Esophagus mucosa (tissue), 1 donor: ENCODE measurements at places on chromosomes 3 and 15. TPM values are rescaled to one million over a fixed set of nuclear protein-coding genes. Genes with fewer than 3 reads are reported as not detected.

DNA sequence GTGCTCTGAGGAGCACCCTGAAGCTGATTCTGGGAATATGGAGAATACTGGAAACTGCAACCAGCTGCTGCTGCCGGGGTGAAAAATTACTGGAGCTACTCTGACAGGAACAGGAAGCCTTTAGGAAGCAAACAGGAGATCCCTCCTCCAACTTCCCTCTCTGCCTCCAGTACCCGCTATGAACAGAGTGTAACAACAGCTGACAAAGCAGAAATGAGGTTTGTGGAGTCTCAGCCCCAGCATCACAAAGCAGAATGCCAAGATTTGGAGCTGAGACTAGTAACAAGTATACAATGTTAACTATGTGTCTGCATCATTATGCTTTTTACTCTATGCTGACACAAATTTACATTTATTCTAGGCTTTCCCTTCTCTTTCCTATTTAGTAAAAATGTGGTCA, 22.7 kb upstream of the PIAS1 start:
- no peak for ATAC-seq

The TMEM212 gene
- not detected for total RNA-seq

GRCh38 chr15:62605282-62605681, 437.3 kb upstream of the TPM1 start:
- ATAC-seq, result no peak

The SEMA3G gene
- total RNA-seq, result 2.7 TPM

The BCL2A1 gene
- not detected for total RNA-seq

DNA sequence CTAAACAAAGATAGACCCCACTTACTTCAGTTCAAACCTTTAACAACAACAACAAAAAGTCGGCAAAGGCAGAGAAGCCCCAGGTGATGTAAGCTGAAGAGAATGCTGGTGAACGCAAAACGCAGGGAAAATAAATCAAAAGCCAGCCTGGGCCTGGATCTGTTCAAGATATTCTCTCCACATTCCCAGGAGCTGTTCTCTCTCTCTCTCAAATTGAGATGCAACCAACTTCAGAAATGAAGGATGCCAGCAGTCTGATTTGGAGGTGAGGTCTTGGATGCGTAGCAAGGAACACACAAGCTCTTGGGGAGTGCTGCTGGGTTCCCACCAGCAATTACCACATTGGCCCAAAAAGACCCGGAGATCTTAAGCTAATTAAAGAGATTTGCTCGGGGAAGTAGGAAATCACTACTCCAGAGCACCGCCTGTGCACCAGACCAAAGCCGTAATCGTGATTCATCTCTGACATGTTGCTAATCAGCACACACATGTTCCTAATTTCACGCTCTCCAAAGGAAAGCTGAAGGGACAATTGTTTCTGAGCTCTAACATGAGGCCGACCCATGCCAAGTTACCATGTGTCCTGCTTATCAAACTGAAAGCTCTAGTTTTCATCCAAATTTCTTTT, 37.1 kb downstream of the IL17RD start:
- peak; percentile 36 for ATAC-seq

GRCh38 chr3:125375950-125376679, 990 bp upstream of the ZNF148 start:
- peak; percentile 76 for ATAC-seq

The ZNF501 gene
- total RNA-seq, result 1.1 TPM

DNA sequence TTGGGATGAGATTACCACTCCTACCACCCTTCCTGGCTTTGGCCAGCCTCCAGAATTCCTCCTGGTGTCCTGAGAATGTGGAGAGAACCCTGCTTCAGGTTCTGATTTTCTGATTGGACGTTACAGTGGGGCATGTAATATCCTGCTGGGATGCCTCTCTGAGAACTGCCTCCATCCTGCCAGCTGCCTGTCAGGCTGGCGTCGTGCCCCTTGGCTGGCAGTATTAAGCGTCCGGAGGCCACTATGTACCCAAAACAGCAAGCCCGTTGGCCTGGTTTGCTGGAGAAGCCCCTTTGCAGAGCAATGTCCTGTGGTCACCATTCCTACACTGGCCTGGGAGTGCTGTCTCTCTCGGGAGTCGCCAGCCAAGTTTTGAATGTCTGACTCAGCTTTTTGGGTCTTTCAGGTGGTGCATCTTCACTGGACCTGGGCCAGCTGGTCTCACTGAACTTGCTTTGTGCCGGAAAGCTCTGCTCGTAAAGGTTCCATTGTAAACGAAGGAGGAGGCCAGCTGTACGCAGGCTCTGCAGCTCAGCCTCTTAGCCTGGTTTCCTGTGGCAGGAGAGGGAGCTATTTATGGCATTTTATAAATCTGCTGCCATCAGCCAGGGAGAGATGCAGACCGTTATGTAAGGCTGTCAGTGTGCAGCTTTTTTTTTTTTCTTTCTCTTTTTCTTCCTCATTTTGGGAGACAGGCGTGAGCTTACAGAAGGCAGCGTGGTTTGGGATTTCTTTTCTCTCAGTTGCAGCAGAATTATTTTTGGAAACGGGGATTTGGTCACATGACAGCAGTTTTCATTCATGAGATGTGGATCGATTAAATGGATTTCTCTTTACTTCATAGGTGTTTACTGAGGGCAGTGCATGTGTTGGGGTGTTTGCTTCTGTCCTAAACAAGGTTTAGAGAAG, 19.0 kb upstream of the TRAK1 start:
- ATAC-seq, result peak; percentile 59

GRCh38 chr3:47579875-47580274, 1.2 kb upstream of the CSPG5 start:
- no peak for ATAC-seq

The TNK2 gene
- total RNA-seq, result 42.6 TPM

GRCh38 chr3:66400411-66401156, 100.2 kb downstream of the LRIG1 start:
- ATAC-seq, result no peak

- ATAC-seq, result peak; percentile 88
These were observed 46.2 kb downstream of the DENND6A start for GRCh38 chr3:57646723-57647122.

DNA sequence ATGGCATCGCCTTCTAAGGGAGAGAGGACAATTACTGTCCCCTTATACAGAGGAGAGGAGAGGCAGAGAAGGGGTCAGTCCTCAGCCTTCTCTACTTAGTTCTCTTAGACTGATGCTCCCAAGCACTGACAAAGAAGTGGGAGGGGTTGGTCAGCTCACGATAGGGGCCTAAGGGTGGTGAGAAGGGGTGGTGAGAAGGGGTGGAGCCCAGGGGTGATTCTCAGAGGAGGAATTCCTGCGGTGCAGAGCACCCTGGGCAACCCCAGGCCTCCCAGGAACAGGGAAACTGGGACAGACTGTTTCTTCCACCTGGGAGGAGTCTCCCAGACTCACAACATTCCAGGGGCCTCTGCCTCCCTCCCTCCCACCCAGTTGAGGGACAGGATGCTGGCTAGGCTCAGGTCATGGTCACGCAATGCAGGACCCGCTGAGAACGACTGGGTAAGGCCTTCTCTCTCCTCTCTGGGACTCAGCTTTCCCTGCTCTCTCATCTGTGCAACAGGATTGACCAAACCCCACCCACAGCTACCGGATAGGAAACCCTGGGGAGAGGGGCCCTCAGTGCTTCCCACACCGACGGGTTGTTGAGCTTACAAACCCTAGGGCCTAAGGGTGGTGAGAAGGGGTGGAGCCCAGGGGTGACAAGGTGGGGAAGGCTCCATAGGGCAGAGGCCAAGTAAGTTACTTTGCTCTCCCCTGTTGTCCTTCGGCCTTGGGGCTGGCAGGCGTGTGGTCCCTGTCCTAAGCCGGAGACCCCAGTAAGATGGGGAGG, 1.5 kb downstream of the TPRA1 start:
- ATAC-seq, result no peak

The SPRED1 gene
- total RNA-seq, result 10.0 TPM

The NRROS gene
- 0.40 TPM for total RNA-seq

- ATAC-seq, result no peak
These were observed 184.7 kb upstream of the POU1F1 start for GRCh38 chr3:87461036-87461435.

The NUSAP1 gene
- 39.1 TPM for total RNA-seq

- peak; percentile 58 for ATAC-seq
These were observed 102.2 kb downstream of the CD47 start for GRCh38 chr3:107988460-107989175.

GRCh38 chr3:10322352-10322710, 1.4 kb upstream of the SEC13 start:
- ATAC-seq, result no peak

DNA sequence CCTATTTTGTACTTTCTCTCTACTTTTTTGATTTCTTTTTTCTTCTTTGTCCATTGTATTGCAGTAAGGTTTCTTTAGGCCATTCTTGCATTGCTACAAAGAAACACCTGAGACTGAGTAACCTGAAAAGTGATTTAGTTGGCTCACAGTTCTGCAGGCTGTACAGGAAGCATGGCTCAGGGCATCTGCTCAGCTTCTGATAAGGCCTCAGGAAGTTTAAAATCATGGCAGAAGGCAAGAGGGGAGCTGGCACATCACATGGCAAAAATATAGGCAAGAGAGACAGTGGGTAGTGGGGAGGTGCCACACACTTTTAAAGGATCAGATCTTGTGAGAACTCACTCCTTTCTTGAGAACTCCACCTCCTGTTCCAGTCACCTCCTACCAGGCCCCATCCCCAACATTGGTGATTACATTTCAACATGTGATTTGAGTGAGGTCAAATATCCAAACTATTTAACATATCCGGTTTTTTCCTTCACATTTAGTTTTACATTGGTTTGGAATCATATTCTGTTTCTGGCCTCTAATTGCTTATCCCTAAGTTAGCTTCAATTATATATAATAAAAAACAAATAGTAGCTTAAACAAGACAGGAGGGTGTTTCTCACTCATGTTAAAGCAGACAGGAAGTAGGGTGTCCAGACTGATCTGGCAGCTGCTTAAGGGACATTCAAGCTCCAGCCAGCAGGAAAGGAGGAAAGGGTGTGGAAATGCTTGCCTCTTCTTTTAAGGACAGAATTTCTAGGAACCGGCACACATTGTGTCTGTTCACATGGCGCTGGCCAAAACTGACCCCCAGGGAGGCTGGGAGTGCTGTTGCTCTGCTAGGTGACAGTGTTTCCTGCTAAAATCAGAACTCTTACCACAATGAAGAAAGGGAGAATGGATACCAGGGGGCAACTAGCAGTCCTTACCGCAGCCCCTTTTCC, 28.8 kb upstream of the SKOR1 start:
- ATAC-seq, result no peak

- no peak for ATAC-seq
These were observed 137.9 kb downstream of the PDCD6IP start for GRCh38 chr3:33936171-33936920.

GRCh38 chr3:171176244-171176933, 149.9 kb upstream of the SLC2A2 start:
- no peak for ATAC-seq

DNA sequence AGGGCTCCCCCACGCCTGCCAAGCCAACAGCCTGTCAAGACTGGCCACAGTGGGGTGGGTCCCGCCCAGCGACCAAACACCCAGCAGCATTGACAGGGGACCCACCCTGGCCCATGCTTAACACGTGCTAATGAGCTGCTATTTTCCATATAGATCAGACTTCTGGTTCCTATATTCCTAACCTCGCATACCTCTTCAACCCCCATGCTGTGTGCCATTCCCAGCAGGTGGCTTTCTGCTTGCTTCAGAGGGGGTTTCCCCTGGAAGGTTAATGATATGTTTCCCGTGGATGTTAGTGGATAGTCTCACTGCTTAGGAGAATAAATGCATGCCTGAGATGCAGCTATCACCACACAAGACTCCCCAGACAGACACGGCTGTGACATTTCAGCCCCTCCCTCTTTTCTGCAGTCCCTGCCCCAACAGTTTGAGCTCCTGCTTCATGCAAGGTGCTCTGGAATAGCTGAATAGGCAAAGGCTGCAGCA, 37.9 kb upstream of the MGLL start:
- no peak for ATAC-seq

DNA sequence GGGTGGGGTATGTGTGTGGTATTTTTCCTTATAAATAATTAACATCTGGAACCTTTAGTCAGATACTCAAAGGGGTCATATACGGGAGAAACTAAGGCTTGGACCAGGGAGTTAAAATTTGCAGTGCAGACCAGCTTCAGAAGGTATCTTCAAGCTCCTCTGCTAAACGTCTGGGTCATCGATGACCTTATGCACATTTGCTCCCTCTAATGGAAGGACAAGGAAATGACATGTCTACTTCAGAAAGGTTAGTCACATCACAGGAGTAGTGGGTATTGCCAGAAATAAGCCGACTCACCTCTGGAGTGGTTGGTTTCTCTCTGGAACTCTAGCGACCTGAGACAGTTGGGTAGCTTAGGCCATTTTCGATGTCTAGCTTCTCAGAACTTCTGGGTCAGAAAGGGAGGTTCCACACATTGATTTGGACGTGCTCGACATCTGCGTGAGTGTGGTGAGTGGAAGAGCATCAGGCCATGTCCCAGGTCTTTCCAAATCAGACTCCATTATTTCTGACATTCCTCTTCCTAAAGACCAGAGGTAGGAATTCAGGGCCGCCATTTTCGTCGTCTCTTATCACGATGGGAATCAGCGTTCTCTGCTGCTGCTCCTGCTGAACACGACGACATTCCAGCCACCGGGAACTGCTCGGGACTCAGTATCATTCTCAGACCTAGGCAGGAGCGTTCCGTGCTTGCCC, 31.8 kb upstream of the RASA2 start:
- peak; percentile 73 for ATAC-seq

DNA sequence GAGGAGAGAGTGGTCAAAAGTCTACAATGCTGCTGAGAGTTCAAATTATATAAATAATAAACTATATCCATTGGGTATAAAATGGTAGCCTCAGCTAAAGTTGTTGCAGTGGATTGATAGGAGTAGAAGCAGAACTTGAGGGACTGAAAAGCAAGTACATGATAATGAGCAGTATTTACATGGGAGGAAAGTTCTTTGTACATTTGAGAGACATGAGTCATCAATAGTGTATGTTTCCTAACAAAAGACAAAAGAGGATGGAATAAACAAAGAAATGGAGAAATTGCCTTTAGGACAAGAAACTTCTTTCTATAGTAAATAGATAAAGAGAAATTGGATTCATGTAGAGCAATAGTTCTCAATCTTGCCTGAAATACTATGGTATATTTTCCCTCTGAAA, 110.0 kb upstream of the PLSCR5 start:
- ATAC-seq, result no peak

The STRIT1 gene
- not detected for total RNA-seq

The PLSCR5 gene
- not detected for total RNA-seq

DNA sequence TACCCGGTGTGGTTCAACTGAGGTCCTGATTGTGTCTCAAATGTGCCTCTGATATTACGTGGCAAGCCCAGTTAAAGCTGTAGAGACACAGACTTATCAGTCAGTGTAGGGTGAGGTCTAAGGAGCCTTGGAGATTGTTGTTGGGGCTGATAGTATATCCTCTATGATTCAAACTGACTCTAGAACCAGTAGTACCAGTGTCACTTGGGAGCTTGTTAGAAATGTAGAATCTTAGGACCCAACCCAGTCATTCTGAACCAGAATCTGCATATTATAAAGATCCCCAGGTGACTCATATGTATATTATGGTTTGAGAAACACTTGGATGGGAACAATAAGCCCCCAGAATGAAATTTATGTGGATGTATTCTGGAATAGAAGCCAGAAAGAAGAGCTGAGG, 83.5 kb downstream of the PIK3R4 start:
- ATAC-seq, result no peak

DNA sequence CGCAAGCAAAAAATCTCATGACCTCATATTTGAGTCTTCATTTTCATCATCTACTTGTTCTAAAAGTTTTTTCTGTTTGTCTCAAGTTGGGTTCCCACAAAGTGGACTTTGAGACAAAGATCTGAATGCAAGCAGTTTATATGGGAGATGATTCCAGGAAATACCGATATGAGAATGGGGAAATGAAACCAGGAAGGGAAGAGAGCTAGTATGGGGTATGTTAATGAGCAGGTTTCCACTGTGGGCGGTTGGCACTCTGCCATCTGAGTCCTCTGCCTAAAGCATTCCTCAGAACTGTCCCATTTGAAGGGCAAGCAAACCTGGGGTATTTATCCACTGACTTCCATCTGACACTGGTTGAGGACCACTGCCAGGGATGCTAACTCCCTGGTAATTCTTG, 8.8 kb downstream of the ADPRH start:
- peak; percentile 15 for ATAC-seq
